ENCODE measurements at places on chromosomes 6 and 20. TPM values are rescaled to one million over a fixed set of nuclear protein-coding genes. Genes with fewer than 3 reads are reported as not detected.

The CD93 gene
- 4.1 TPM for total RNA-seq

DNA sequence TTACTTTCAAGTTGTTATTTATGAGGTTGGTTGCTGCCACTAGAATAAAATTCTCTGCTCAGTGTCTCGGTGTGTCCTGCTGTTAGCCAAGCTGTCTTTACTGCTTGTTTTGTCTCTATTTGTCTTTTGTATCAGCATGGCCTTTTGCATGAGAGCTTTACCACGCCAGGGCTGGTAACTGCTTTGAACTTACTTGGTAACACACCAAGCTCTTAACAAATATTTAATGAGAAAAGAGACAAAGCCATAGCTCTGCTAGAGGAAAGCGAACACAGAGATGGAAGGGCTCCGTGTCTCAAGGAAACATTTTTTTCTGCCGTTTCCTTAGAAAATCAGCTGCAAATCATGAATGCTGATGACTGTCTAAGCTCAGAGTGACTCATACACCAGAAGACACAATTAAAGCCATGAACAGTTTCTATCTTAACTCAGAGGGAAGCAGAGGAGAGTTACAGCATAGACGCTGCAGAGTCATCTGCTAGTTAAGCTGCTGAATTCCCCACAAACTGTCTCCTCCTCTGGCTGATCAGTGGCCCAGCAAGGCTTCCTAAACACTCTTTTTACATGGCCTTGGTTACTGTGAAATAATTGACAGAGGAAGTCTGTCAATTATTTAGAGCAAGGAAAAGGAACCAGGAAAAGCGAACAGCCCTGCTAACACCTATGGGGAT is 44.8 kb downstream of the AGPAT4 start:
- H3K4me1 ChIP-seq: peaks cover 29% of the 10 kb centered on the region
- no peak overlapping the region for H3K4me3 ChIP-seq
- peak; percentile 74 for DNase-seq
- peak overlapping the region; percentile 67 for H3K27ac ChIP-seq
- H3K27me3 ChIP-seq: no peaks in the 10 kb centered on the region

The TMX4 gene
- 25.7 TPM for total RNA-seq

The C20orf202 gene
- 1.4 TPM for total RNA-seq

DNA sequence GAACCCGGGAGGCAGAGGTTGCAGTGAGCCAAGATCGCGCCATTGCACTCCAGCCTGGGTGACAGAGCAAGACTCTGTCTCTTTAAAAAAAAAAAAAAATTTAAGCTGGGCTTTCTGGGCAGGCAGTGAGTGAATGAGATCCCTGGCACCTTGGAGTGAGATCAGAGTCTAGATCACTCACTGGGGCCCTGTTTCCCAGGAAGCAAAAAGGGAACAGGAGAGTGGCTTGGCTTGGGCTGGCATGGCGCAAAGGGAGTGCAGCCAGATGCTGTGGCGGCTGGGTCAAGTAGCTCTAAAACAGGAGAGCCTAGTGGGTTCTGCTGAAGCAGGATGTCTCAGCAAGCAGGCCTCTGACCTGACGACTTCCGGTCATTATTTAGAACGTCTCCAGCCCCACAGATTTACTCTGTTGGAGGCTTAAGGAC is 10.4 kb downstream of the PLCG1 start:
- H3K4me3 ChIP-seq: no peak overlapping the region
- no peak overlapping the region for H3K27ac ChIP-seq
- H3K36me3 ChIP-seq: no peaks in the 10 kb centered on the region
- peaks cover 9% of the 10 kb centered on the region for H3K4me1 ChIP-seq
- H3K27me3 ChIP-seq: no peaks in the 10 kb centered on the region
- DNase-seq: no peak

All from hepatocyte (in vitro differentiated cells).